Central memory CD4-positive, alpha-beta T cell (primary cell): ENCODE measurements at places on chromosomes 16 and 17.
A peak's percentile ranks its signal among the peaks of the same experiment; 100 is the strongest.

DNA sequence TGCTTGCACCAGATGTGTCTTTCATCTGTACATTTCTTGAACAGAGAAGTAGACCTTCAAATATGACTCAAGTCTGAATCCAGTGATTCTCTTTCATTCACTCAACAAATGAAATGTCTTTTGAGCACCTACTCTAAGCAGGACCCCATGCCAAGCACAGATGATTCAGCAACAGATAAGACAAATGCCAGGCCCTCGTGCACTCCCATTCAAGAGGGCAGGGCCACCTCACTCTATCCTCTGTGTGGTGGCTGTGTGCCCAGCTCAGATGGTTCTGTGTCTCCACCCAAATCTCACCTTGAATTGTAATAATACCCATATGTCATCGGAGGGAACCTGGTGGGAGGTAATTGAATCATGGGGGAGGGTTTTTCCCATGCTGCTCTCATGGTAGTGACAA is 74.1 kb upstream of the NKD1 start:
- DNase-seq = no peak

- no peak for DNase-seq
Observed at GRCh38 chr16:88351491-88352101, 31.2 kb upstream of the ZNF469 start.

DNA sequence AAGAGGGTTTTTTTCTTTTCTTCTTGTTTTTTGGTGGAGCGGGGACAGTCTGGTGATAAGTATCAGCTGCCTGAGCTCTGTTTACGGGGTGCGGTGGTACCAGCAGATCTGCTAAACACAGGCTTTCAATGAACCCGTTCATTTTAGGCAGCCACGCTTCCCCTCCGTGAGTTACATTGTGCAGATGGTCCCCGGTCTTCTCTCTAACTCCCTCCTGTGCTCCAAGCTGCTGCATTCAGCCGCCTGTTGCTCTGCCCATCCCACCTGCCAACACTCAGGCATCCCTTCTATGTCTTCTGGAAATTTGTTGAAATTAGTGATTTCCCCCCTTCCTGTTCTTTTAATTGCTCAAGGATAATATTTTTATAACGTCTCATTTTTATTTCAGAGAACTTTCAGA is 82.1 kb upstream of the ELAC2 start:
- no peak for DNase-seq

GRCh38 chr16:11032922-11033291 is 88.5 kb downstream of the CLEC16A start:
- DNase-seq = no peak

DNA sequence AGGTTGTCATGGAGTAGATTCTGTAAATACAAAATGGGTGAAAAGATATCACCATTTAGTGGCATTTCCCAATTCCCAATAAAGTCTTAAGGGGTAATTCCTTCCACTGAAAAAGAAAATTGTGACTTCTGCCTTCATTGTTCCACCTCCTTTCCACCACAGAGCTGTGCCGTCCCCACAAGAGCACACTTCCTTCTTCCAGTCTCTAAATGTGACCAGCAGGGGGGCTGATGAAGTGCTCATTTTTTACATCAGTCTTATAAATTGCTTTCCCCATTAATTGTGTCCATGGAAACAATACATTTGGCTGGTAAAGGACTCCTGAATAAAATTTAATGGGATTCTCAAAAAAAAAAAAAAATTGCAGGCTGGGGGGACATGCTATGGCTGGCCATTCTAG is 260.8 kb upstream of the PSMD7 start:
- no peak for DNase-seq

DNA sequence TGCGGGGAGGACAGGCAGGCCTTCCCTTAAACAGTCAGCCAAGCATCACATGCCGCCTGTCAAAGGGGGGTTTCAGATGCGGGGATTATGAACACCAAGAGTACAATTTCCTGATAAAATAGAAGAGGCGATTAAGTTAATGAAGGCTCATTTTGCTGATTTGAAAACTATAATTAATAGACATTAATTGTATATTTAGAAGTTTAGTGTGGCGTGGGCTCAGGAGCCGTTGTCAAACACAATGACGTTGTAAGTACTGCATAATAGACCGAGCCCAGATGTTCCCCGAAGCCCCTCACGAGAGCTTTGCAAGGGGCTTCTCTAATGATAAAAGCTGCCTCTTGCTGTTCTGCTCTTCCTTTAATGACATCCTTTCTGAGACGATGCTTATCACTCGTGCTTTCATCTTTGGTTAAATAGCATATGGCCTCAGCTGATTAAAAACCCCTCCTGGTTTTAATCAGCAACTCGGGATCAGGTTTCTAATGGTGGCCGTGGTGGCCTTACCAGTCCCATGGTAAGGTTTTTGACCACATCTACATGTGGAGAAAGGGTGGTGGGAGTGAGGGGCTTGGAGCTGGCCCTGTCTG is 28.2 kb downstream of the SNX20 start:
- no peak for DNase-seq

- DNase-seq = no peak
Observed at GRCh38 chr17:74566132-74566753, 1.1 kb downstream of the CD300H start.

DNA sequence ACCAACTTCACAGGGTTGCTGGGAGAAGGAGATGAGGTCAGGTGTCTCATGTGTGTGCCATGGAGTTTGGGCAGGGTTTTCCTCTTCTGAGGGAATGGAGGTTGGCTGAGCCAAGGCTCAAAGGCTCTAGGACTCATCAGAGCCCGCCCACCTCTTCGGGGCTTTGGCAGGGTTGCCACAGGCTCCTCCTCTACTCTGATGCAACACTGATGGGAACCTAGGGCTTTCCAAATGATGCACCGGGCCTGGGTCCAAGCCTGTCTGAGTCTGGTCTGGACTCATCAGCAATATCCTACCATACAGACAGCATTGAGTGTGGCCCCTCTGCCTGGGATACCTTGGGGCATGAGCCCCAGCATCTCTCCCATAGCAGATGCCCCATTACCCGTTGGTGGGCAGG is 59.5 kb upstream of the LHX1 start:
- no peak for DNase-seq

- no peak for DNase-seq
Observed at GRCh38 chr17:5527601-5528250, 41.4 kb downstream of the MIS12 start.

DNA sequence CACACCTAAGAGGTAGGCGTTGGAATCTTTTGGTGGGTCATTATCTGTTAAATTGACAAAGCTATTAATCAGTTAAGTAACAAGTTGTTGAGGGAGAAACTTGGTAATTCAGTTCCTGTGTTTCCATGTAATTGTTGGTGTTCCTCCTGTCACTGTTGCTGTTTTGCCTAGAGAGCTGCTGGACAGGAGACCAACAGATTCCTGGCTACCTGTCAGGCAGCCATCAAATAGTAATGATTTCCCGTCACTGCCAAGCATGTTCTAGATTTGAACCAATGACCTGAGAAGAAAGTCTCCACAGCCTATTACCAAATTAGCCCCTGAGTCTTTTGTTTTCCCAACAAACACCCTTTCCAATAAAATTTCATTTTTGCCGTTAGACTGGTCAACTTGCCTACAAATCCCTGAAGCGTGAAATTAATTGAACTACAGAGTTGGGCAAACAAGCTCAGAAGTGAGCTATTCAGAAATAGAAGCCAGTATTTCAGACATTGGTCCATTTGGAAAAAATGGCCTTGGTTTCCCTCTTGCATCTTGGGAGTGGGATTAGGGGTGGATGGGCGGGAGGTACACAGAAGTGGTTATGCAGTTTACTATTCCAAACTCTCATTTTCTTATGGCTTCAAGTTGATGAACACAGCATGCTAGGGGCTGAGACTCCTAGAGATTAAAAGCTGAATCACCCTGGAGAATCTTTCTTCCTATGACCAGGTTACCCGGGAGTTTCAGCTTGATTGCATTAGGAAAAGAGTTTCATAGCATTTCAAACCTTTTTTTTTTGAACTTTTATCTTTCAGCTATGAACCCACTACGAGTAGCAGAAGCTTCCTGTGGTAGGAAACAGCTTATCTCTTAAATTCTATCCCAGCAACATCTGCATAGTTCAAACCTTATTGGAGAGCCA is 262.8 kb upstream of the MAF start:
- no peak for DNase-seq

DNA sequence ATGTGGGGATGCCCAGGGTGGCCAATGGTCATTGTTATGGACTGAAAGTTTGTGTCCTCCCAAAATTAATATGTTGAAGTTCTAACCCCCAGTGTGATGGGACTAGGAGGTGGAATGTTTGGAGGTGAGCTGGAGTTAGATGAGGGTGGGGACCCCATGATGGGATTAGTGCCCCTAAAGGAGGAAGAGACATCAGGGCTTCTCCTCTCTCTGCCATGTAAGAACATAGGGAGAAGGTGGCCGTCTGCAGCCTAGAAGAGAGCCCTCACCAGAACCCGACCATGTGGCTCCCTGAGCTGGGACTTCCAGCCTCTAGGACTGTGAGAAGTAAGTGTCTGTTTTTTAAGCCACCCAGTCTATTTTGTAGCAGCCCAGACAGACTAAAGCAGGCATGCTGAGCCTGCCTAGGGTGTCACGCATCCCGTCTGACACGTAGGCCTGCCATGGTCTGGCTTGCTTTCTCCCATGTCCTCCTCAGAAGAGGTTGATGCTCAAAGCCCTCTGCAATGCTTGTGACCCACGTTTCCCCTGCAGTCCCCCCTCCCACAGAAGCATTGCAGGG is 4.0 kb upstream of the PRPSAP1 start:
- DNase-seq = no peak

DNA sequence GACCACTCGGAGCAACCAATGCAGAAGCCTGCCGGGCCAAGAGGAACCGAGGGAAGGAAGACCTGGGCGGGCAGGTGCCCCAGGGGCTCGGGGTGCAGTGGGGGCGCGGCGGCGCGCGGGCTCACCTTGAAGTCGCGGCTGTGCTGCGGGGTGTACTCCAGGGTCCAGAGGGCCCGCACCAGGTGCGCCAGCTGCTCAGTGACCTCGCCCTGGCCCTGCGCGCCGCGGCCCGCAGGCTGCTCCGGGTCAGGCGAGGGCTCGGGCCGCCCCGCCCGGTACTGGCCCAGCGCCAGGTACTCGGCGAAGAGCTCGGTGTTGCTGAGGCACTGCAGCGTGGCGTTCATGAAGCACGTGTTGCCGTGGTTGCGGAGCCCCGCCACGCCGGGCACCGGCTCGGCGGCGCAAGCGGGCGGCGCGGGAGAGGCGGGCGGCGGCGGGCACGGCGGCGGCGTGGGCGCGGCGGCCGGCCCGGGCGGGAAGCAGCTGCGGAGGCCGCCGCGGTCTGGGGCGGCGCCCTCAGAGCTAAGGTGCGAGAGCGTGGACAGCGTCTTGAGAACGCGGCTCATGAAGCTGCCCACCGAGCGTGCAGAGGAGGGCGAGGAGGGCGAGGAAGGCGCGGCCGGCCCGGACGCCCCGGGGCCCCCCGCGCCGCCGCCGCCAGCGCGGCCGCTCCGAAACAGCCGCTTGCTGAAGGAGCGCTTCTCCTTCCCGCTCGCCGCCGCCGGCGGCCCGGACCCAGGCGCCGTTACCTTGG is 562 bp downstream of the USP31 start:
- peak; percentile 59 for DNase-seq

DNA sequence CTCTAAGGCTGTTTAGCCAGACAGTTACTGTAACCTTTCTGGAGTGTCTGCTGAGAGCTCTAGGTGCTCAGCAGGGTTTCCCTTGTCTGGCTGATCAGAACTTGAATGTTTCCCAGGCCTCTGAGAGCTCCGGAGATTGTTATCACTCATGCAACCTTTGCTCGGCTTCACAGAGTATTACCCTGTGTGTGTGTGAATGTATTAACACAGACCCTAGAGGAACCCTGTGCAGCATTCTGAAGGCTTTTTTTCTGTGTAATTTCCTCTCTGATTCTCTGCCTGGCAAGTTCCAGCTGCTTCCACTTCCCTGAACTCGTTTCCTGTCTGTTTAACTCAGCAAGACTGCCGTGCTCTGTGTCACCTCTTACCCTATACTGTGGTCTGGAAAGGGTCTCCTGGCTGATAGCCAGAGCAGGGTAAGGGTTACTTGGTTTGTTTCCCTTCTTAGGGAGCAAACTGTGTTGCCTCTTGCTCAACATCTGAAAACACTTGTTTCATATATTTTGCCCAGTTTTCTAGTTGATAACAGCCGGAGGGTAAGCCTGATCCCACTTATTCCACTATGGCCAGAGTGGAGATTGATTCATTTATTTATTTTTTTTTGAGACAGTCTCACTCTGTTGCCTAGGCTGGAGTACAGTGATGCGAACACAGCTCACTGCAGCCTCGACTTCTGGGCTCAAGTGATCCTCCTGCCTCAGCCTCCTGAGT is 21.7 kb downstream of the PRMT7 start:
- no peak for DNase-seq

DNA sequence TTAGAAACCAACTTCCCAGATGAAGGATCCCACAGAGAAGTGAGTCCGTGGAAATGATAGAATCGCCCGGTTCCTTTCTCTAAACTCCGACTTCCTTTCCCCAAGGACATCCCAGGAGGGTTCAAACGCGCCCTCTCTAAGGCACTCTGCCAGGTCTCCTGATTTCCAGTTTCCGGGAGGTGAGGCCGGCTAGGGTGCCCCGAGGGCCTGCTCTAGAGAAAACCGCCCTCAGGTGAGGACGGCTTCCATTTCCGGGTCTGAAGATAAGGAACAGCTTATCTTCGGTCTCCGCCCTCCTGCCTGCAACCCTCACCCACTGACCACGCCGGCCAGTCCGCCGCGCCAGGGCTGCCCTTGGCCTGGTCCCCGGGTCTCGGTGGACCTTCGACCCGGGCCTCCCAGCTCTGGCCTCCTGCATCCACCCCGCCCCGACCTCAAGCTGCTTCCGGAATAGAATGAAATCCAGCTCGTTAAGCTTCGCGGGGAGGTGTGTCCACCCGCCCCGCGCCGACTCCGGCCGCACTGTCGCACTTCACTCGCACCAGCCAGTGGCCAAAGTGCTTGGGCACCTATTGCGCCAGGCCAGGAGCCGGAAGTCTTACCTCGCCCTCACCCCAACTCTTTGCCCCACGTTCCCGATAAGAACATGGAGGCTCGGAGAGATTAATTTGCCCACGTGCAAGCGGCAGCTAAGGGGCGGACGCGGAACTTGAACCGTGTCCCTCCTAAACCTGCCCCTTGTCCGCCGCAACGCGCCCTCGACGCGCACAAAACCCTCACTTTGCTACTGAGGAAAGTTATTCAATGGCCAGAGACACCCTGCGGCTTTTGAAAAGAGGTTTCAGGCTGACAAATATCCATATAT is 836 bp upstream of the MMP15 start:
- peak; percentile 29 for DNase-seq

GRCh38 chr17:40696651-40697072 is 6.9 kb downstream of the KRT24 start:
- DNase-seq = no peak
